HTR-8/SVneo (cell line): ENCODE measurements at places on chromosomes 4 and X.

DNA sequence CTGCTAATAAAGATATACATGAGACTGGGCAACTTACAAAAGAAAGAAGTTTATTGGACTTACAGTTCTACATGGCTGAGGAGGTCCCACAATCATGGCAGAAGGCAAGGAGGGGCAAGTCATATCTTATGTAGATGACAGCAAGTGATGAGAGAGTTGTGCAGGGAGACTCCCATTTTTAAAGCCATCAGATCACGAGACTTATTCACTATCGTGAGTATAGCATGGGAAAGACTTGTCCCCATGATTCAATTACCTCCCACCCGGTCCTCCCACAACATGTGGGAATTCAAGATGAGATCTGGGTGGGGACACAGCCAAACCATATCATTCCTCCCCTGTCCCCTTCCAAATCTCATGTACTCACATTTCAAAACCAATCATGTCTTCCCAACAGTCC, 50.9 kb upstream of the GRID2 start:
- no peak for DNase-seq

GRCh38 chr4:138174981-138175794, 67.0 kb downstream of the SLC7A11 start:
- DNase-seq = no peak

DNA sequence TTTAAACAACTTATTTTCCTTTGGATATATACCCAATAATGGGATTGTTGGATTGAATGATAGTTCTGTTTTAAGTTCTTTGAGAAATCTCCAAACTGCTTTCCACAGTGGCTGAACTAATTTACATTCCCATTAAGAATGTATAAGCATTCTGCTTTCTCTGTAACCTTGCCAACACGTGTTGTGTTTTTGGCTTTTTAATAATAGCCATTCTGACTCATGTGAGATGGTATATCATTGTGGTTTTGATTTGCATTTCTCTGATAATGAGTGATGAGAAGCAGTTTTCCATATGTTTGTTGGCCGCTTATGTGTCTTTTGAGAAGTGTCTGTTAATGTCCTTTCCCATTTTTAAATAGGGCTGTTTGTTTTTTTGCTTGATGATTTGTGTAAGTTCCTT, 155.6 kb upstream of the PITX2 start:
- no peak for DNase-seq

DNA sequence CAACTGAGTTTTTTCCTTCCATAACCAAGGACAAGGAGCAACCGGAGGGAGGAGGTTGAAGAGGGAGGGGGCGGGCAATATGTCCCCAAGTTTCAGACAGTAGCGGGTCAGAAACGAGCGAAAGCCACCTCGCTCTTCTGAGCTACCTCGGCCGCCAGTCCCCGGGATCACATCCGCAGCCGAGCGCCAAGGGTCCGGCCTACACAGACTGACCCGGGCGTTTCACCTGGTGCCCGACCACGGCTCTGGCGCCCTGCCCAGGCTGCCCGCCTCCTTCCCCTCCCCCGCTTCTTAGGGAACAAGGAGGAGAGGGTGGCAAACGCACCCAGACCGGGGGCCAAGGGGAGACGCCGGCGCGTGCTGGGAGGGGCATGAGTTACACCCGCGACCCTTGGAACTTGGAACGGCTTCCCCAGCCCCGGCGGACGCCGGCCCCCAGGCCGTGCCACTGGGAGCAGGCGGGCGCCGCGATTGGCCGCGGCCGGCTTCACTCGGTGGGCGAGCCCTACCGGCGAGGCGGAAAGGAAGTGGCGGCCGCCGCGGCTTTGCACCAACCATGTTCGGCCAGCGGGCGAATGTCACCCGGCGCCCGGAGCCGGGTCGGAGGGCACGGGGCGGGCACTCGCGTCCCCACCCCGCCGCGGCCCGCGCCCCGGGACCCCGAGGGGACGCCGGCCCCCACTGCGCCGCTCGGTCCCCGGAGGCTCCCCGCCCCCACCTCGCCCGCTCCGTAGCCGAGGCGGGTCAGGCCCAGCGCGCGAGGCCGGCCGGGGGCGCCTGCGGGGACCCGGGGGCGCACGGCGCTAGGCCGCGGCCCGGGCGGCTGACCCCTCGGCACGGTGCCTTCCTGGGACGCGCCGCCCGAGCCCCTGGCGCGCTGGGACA, 1.5 kb downstream of the IRF2 start:
- DNase-seq = peak; percentile 73

DNA sequence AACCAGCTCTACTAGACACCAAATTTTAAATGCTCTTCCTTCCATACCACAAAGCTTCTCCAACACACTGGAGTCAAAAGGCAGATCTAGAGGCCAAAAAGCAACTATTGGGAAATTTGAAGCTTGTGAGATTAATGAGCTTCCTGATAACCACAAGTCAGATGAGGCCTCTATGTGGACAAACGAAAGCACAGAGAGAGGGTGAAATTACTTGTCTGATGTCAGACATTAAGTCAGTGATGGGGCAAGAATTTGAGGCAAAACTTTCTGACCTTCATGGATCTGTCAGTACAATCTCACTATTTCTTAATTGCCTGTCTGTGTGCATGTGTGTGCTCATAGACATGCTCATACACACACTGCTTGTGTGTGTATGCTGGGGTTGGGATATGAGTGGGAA, 103.6 kb downstream of the GUCY2F start:
- no peak for DNase-seq

GRCh38 chrX:128975745-128976144, 547.5 kb downstream of the SMARCA1 start:
- DNase-seq = peak; percentile 0

DNA sequence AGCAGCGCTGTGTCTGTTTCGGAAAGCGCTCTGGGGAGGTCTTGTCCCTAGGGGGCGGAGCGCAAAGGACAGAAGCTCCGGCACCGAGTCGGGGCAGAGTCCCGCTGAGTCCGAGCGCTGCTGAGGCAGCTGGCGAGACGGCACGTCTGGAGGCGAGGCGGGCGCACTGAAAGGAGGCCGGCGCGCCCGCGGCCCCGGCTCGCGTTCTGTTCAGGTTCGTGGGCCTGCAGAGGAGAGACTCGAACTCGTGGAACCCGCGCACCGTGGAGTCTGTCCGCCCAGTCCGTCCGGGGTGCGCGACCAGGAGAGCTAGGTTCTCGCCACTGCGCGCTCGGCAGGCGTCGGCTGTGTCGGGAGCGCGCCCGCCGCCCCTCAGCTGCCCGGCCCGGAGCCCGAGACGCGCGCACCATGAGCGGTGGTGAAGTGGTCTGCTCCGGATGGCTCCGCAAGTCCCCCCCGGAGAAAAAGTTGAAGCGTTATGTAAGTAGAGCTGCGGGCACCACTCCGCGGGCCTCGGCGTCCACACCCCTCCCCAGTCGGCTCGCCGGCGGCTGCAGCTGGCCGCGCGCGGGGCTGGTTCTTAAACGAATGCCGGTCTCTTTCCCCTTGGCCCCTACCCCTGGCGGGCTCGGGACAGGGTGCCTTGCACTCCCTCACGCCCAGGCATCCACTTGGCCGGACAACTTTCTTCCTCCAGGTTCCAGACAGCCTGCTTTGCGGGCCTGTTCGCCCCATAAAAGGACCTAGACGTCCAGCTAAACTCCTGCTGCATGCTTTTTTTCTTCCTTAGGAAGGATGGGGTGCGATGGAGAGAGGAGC, at the start of gene GAB1:
GAB1 (plus strand) TSS at position 96 of the 819 bp plus-strand sequence; CDS start at position 409, 313 bp downstream.
- DNase-seq = peak; percentile 51

DNA sequence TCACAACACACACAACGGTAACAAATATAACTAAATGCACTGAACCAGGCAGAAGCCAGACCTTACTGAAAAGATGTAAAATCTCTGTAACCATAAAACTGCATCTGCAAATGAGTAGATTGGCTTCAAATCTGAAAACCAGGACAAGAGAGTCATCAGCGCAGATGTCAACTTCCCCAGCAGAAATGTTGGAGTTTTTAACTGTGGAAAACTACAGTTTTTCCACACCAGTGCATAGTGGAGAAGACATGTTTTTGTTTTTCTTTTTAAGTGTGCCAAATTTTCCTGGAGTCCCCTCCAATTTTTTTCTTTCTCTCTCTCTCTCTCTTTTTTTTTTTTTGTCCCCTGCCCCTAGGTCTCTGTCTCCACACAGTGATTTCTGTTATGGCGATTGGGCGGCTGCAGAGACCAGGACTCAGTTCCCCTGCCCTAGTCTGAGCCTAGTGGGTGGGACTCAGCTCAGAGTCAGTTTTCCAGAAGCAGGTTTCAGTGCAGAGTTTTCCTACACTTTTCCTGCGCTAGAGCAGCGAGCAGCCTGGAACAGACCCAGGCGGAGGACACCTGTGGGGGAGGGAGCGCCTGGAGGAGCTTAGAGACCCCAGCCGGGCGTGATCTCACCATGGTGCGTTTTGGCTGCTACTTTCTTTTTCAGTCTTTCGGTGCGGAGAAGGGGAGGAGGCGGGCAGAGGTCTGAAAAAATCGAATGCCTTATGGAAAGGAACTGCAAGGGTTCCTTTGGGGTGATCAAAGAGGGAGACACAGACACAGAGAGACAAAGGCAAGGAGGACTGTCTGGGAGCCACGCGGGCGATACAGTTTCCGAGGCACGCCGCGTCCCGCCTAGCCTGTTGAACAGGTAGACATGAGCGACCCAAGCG, at the start of gene GUCY1A1:
GUCY1A1 (plus strand) TSS at position 505 of the 878 bp plus-strand sequence. CDS start 30,020 bp downstream, outside the sequence.
- peak; percentile 11 for DNase-seq

GRCh38 chr4:93841803-93842345, 13.3 kb downstream of the ATOH1 start:
- DNase-seq = no peak
